ENCODE measurements at places on chromosomes 2 and 18.

GRCh38 chr2:105502625-105503334 lies 103.9 kb upstream of the FHL2 start:
- H3K36me3 ChIP-seq: no peaks in the 10 kb centered on the region
- no peak overlapping the region for H3K27ac ChIP-seq
- H3K4me1 ChIP-seq: no peaks in the 10 kb centered on the region
- no peak overlapping the region for H3K4me3 ChIP-seq
- no peaks in the 10 kb centered on the region for H3K27me3 ChIP-seq

DNA sequence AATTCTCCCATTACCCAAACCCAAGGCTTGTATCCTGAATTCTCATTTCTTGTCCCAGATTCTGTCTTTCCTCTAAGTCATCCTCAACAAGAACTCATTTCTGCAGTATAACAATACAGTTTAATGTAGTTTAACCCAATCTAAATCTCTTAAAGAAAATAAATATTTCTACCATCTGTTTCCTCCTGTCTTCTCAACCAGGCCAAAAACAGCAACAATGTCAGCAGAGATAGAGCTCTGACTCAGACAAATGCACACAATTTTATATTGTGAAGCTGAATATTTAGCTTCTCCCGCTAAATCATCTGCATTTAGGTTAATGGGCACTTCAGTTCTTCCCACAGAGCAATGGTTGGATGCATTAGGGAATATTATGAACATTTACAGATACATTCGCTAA lies 35.7 kb upstream of the KYNU start:
- DNase-seq: no peak
- no peaks in the 10 kb centered on the region for H3K27me3 ChIP-seq
- H3K4me3 ChIP-seq: no peak overlapping the region
- no peaks in the 10 kb centered on the region for H3K36me3 ChIP-seq

GRCh38 chr2:25035537-25036220 lies 6.2 kb upstream of the EFR3B start:
- H3K27me3 ChIP-seq: no peaks in the 10 kb centered on the region
- H3K4me1 ChIP-seq: no peaks in the 10 kb centered on the region
- no peaks in the 10 kb centered on the region for H3K36me3 ChIP-seq
- no peak for DNase-seq
- no peak overlapping the region for H3K27ac ChIP-seq
- no peak overlapping the region for H3K4me3 ChIP-seq

GRCh38 chr2:176729706-176730569 lies 460.7 kb downstream of the MTX2 start:
- H3K4me1 ChIP-seq: no peaks in the 10 kb centered on the region
- no peak overlapping the region for H3K4me3 ChIP-seq
- DNase-seq: peak; percentile 23

GRCh38 chr2:120831086-120831485 lies 95.4 kb downstream of the GLI2 start:
- H3K27me3 ChIP-seq: no peaks in the 10 kb centered on the region
- H3K4me1 ChIP-seq: peaks cover 8% of the 10 kb centered on the region
- no peak overlapping the region for H3K4me3 ChIP-seq
- H3K27ac ChIP-seq: no peak overlapping the region
- no peaks in the 10 kb centered on the region for H3K36me3 ChIP-seq
- no peak for DNase-seq

GRCh38 chr18:29874519-29875098 lies 1167.9 kb downstream of the DSC3 start:
- no peaks in the 10 kb centered on the region for H3K4me1 ChIP-seq
- DNase-seq: peak; percentile 46
- no peak overlapping the region for H3K4me3 ChIP-seq
- H3K27me3 ChIP-seq: no peaks in the 10 kb centered on the region
- H3K36me3 ChIP-seq: no peaks in the 10 kb centered on the region

GRCh38 chr2:159030674-159031380 lies 62.4 kb downstream of the TANC1 start:
- peaks cover 25% of the 10 kb centered on the region for H3K4me1 ChIP-seq
- H3K4me3 ChIP-seq: no peak overlapping the region
- H3K36me3 ChIP-seq: no peaks in the 10 kb centered on the region
- no peaks in the 10 kb centered on the region for H3K27me3 ChIP-seq
- peak; percentile 63 for DNase-seq
- peak overlapping the region; percentile 69 for H3K27ac ChIP-seq
